ENCODE measurements at places on chromosomes 1 and 21.

- no peak for DNase-seq
These were observed 120.3 kb downstream of the TM2D1 start for GRCh38 chr1:61604684-61605083.

GRCh38 chr1:206753141-206753540 is 17.4 kb upstream of the IL19 start:
- no peak for DNase-seq

GRCh38 chr1:231818337-231818736 is 191.7 kb downstream of the DISC1 start:
- no peak for DNase-seq

DNA sequence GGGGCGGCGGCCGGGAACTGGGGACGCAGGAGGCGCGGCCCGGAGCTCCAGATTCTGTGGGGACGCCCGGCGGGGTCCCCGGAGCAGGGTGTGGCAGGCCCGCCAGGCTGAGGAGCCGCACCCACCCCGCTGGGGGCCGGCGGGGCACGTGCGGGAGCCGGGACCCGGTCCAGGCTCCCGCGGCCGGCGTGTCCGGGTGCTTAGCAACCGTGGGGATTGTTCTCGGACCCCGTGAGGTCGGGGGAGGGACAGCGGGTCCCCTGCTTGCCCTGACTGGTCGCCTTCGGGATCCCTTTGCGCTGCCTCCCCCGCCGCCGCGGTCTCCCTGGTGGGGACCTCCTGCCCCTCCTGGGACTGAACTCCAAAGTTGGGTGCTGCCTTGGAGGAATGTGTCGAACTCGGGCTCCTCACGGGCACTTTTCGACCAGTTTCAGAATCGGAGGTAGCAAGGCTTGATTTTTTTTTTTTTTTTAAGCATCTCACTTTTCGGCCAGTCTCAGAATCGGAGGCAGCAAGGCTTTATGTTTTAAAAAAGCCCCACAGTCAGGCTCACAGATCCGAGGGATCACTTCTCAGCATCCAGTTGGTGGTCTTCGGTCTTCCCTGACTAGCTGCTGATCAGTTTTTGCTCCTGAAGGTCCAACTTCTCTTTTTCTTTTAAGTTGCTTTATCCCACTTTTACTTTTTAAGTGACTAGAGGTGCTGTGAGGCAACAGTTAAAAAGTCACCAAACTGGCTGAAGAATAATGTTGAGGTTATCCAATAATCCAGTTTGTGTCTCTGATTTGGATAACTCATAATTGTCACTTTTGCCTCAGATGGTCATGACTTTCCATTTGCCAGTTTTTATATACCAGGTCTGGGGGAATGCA is 648 bp downstream of the FAM76A start:
- DNase-seq, result peak; percentile 41

GRCh38 chr1:150161747-150162581 is 12.2 kb downstream of the PLEKHO1 start:
- DNase-seq, result no peak

GRCh38 chr1:212301580-212301979 is 16.4 kb downstream of the PPP2R5A start:
- no peak for DNase-seq

- DNase-seq, result no peak
These were observed 156.5 kb downstream of the PEX14 start for GRCh38 chr1:10631121-10631810.

- no peak for DNase-seq
These were observed 18.1 kb downstream of the MAP3K7CL start for GRCh38 chr21:29148530-29148929.

DNA sequence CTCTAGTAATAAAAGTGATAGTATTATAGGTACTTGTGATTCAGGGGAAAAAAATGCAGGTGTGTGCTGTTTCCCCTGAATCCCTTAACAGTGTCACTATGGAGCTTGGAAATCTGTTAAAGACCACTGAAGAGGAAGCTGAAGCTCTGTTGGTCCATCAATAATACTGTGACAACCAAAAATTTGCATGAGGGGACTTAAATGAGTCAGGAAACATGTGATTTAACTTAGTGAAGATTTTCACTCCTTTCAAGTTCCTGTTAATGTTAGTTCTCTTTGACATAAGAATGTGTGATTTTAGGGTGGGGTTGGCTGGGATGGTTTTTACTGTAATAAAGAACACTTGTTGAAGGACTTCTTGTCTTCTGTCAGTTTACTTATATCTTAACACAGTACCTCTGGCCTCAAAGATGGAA is 32.0 kb downstream of the VANGL2 start:
- no peak for DNase-seq

DNA sequence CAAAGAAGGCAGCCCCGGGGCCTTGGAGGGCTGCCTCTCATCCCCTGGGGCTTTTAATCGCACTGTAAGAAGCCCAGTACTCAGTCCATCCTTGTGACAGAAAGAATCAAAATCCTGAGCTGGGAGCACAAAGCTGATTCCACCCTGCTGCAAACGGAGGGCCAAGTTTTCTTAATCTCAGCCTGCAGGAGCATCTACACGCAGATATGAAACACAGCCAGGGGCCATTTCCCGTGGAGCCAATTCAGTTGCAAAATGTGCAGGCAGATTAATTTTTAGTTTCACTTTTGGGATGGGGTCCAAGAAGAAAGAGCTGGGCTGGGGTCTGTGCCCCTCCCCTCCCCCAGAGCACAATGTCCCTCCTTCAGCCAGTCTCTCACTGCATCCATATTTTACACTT is 4.4 kb downstream of the LYPD8 start:
- DNase-seq, result no peak

DNA sequence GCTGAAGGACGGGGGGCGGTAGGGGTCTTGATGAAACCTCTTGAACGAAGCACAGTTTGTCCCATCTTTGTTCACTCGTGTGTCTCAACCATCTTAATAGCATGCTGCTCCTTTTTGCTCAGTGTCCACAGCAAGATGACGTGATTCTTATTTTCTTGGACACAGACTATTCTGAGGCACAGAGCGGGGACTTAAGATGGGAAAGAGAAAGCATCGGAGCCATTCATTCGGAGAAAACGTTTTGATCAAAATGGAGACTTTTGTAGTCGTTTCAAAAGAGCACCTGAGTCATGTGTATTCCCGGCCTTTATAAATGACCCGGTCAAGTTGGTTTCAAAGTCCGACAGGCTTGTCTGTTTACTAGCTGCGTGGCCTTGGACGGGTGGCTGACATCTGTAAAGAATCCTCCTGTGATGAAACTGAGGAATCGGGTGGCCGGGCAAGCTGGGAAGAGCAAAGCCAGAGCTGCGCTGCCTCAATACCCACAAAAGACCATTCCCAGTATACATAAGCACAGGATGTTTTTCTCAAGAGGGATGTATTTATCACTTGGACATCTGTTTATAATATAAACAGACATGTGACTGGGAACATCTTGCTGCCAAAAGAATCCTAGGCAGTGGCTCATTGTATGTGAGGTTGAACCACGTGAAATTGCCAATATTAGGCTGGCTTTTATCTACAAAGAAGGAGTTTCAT is 18.5 kb downstream of the ETS2 start:
- DNase-seq, result no peak

DNA sequence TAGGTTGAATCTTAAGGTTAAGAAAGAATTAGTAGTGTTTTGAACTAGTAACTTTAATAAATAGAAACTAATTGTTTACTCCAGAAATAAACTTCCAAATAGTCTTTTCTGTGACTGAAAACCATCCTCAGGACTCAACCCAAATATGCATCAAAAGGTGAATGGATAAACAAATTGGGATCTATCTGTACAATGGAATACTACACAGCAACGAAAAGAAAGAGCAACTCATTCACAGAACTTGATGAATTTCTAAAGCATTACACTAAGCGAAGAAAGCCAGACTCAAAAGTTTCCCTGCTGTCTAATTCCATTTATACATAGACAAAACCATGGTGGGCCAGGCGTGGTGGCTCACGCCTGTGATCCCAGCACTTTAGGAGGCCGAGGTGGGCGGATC is 25.0 kb downstream of the HEYL start:
- no peak for DNase-seq

DNA sequence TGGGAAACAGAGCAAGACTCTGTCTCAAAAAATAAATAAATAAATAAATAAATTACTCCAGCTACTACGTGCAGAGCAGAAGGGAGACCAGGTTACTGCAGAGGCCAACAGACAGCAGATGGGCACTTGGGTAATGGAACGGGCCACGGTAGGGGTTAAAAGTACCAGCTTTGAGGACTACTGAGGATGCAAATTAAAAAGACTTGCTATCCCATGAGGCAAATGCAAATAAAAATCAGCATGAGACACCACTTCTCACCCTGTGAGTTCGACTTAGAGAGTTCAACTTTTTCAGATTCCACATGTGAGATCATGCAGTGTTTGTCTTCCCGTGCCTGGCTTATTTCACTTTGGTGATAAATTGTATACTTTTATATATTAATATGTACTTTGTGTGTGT is 6.6 kb downstream of the SLC2A5 start:
- no peak for DNase-seq

DNA sequence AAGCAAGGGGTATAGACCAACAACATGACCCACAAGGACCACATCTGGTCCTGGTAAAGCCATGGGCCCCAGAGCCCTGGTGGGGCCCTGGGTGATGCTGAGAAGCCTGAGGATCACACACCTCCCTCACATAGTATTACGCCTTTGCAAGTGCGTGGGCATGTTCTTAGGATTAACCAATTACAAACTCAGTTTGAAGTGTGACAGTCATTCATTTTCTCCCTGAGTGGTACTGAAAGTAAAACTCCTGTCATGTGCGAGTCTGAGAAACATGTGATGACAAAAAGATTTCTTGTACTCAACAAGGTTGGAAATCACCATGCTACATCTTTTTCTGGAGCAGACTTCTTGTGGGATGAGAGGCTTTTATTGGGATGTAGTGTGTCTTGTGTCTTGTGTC is 315.3 kb upstream of the DUSP10 start:
- DNase-seq, result no peak

DNA sequence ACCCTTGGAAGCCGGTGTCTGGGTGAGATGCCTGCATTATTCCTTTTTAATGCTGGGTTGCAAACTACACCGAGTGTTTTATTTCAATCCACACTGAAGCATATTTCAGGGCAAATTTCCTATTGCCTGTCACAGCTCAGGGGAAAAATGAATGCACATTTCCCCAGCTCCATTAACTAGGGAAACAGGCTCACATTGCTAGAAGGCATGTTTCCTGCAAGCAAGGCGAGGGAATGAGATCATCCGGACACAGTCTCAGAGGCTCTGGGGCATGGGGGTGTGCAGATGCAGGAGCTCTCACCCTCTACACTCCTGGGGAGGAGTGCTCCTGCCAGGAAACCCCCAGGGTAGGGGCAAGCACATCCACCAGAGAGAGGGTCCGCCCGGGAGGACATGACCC is 24.6 kb downstream of the SYT2 start:
- DNase-seq, result no peak

- no peak for DNase-seq
These were observed 71.2 kb downstream of the DPYD start for GRCh38 chr1:97849345-97850340.

GRCh38 chr21:16162953-16163352 is 433.2 kb downstream of the USP25 start:
- DNase-seq, result no peak

GRCh38 chr1:89735479-89735878 is 85.4 kb upstream of the LRRC8D start:
- no peak for DNase-seq

DNA sequence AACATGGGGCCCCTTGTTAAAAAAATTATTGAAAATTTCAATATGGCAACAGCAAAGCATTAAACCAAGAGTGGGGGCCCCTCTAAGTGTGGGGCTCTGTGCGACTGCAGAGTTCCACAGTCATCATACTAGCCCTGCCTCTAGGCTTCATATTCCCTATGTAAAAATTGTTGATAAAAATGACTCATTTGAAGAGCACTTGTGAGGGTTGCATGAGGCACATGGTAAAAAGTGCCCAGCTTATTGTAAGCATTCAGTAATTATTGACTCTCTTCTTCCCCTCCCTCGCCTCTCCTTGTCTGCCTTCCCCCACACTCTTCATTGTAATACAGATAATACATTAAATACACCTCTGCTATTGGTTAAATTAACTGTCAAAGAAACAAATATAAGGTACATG is 86.7 kb upstream of the PTBP2 start:
- DNase-seq, result no peak

GRCh38 chr21:23718446-23719285 is 1888.6 kb downstream of the MRPL39 start:
- no peak for DNase-seq

DNA sequence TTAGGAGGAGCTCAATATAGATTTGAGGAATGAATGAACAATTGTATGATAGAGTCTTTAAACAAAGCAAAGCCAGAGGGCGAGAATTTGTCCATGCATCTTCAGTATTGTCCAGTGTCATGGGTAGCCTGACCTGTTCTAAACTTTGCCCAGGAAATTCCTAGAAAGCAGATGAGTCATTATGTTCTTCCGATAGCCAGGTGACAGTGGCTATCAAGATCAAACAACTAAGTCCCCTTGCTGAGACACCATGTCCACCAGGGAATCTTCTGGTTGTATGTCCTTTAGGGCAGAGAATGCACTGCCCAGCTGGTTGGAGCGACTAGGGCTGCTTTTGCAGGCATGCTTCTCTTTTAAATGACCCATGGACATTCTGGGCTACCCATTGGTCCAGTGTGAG is 1.8 kb upstream of the SLC26A9 start:
- no peak for DNase-seq

GRCh38 chr1:76381450-76382097 is 307.0 kb downstream of the ST6GALNAC3 start:
- no peak for DNase-seq

GRCh38 chr1:29444782-29445729 is 208.7 kb downstream of the PTPRU start:
- DNase-seq, result no peak

DNA sequence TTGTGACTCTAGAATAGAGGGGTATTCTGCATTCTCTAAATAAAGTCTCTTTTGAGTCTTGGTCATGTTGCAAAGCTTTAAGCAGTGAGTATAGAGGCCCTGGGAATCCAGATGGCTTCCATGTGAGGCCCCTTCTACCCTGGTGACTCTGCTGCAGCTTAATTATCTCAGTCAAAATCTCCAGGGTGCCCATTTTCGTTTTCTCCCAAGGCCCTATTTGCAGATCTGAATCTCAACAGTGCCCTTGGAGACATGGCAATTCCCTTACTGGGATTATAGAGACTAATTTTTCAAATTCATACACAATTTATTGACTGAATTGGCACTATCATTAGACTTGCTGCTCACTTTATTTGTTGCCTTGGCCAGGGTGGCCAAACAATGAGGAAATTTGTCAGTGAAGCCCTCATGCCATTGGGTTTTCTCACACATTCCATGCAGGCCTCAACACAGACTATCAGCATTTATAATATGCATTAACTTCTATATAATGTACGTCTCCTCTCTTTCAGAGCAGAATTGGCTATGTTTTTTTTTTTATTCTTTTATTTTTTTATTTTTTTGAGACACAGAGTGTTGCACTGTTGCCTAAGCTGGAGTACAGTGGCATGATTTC is 35.1 kb downstream of the PROX1 start:
- DNase-seq, result no peak

Data from progenitor cell of endocrine pancreas (in vitro differentiated cells).